ENCODE measurements at places on chromosomes 1 and 21.
A peak's percentile ranks its signal among the peaks of the same experiment; 100 is the strongest.

DNA sequence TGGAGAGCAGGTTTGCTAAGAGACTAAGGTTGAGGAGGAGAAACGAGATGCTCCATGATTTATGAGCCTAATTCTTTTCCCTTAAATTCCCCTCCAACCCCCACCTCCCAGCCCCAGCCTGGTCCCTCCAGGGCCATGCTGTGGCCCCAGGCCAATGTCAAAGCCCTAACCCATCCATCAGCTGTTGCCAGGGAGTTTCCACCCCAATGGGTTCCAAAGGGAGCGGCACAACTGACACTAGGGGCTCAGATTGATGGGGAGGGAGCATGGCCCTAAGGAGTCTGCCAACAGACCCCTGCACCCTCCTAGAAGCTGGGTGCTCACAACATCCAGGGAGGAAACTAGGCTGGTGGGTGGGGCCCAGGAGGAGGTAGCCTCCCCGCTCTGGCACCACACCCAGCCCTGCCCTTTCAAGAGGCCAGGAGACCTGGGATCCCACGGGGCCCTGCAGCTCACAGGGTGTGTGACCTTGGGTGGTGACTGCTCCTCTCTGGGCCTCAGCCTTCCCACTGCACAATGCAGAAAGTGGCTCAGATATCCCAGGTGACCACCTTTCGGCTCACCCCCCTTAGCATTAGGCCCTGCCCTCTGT lies 12.9 kb downstream of the AHDC1 start:
- DNase-seq: no peak

DNA sequence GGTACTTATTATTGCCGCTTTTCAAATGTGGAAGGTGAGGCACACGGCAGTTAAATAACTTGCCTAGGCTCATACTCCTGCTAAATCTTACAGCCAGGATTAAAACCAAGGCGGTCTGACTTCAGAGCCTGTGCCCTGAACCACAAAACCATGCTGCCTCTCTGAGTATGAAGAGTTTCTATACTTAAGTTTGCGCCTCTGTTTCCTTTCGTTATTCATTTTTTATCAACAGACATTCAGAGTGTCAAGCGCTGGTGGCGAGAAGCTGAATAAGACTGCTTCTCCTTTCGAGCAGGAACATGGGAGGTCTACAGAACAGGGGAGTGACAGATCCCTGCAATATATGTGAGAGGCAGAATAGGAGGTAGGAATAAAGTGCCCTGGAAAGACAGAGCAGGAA lies 96.0 kb upstream of the DUSP10 start:
- DNase-seq: peak; percentile 44

DNA sequence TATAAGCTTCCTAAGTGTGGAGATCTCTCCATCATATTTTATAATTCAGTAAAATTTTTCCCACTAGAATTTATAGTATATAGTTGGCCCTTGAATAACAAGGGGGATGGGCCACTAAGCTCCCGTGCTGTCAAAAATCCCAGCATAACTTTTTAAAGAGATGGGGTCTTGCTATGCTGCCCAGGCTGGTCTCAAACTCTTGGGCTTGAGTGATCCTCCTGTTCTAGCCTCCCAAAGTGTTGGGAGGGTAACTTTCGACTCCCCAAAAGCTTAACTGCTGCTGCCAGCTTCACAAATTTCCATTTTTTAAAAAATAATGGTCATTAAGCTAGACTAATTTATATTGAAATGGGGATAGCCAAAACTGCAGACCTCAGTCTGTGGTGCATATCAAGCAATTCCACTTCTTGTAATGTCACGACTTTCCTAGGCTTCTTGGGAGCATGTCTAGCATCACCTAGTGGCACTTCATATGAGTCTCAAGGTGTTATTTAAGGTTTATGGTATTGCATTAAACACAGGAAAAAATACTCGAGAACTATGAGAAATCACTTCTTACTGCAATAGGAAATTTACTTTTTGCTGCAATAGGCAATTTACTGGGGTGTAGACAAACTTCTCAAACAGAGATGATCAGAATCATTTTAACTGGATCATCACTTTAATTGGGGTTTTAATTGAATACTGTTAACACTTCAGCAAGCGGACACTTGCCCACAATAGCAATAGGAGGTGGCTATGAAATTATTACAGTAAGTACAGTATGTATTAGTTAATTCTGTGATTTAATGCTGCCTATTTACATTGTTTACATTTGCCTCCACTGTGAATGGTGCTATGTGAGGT lies 19.3 kb upstream of the ACTA1 start:
- DNase-seq: no peak

- no peak for DNase-seq
These were observed 58.3 kb upstream of the GALNT2 start for GRCh38 chr1:230008721-230009120.

- no peak for DNase-seq
These were observed 10.7 kb upstream of the ZP4 start for GRCh38 chr1:237901299-237901934.

GRCh38 chr1:85818371-85818770 lies 110.1 kb upstream of the ZNHIT6 start:
- DNase-seq: no peak

DNA sequence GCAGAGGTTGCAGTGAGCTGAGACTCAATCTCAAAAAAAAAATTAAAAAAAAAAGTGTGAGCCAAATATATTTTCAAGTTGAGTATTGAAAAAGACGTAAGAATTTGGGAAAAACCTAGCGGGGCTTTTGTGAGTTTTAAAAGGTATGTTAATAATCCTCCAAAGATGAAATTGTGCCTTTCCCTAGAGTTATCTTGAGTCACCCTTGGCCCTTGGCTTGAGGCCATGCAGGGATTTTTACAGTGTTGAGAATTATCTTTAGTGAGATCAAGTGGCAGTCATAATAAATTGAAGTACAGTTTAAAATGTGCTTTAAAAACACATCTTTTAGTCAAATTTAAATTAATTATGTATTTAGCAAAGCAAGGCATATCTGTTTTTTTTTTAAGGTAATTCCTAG lies 32.7 kb downstream of the PPP2R5A start:
- no peak for DNase-seq

DNA sequence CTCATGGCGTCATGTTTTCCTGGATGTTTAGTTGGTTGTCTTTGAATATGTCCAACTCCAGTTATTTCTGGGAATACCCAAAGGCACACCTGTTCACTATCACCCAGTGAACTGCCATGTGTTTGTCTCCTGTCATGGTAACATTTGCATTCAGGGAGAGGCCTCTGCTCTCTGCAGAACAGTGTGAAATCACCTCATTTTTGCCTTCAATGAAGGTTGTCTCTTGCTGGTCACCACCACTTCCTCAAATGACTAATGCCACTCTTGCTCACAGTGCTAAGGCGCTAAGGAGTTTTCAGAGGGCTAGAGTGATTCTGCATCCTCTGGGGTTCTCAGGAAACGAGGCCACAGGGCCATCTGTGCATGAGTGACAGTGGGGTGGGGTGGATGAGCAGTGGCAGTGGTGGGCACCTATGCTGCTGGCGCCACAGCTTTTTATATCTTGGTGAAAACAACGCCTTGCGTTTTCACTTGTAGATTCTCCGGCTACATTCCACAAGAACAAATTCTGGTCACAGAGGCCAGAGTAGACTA lies 60.0 kb upstream of the ATP5PO start:
- DNase-seq: peak; percentile 66

GRCh38 chr1:12384836-12385456 lies 155.1 kb downstream of the VPS13D start:
- DNase-seq: no peak

GRCh38 chr1:246785494-246786111 lies 61.4 kb downstream of the SCCPDH start:
- DNase-seq: no peak

DNA sequence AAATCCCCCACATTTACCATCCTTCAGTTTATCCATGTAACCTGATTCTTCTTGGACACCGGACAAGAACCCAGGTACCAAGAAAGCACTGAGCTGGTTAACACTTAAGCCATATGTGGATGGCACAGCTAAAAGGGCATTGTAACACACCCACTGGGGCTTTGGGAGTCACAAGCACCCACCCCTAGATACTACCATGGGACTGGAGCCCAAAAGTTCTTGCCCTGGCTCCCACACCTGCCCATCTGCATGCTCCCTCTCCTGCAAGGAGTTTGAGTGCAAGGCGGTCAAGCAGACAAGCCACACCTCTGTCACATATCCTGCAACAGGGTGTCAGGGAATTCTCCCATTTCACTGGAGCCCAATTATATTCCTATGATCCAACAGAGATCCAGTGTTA lies 270.1 kb downstream of the USH2A start:
- DNase-seq: no peak

GRCh38 chr1:58528518-58528917 lies 18.0 kb downstream of the OMA1 start:
- no peak for DNase-seq

GRCh38 chr1:83813576-83813975 lies 185.4 kb downstream of the TTLL7 start:
- no peak for DNase-seq

DNA sequence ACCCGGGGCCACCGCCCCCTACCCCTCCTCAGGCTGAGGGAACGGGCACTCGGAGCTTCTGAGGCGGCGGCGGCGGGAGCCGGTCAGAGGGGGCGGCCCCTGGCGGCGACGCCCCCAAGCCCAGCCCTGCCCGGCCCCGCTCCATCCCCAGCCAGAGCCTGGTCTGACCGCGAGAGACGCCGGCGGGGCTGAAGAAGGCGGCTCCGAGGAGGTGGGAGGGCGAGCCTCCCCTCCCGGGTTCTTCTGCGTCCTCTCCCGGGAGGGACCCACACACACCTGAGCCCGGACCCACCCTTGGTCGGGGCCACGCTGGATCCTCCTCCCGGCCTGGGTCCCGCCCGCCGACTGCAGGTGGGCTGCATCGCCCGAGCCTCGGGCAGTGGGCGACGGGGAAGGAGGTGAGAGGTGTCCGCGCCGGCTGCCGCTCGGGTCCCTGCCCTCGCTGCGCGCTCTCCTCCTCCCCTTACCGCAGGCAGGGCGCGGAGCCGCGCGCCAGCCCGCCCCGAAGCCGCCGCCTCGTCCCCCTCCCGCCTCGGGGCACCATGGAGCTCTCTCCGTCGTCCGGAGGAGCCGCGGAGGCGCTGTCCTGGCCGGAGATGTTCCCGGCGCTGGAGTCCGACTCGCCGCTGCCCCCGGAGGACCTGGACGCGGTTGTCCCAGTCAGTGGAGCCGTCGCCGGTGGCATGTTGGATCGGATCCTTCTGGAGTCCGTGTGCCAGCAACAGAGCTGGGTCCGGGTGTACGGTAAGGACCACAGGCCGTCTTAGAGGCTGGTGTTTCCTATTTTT lies at the start of gene RASAL2:
RASAL2 (plus strand) TSS at position 154 of the 788 bp plus-strand sequence; CDS start at position 543, 389 bp downstream.
- DNase-seq: peak; percentile 3

GRCh38 chr1:18542351-18542750 lies 61.6 kb downstream of the KLHDC7A start:
- DNase-seq: no peak

- no peak for DNase-seq
These were observed 11.2 kb downstream of the COL9A2 start for GRCh38 chr1:40305871-40306270.

- DNase-seq: no peak
These were observed 190.5 kb downstream of the GABPA start for GRCh38 chr21:25925064-25925800.

DNA sequence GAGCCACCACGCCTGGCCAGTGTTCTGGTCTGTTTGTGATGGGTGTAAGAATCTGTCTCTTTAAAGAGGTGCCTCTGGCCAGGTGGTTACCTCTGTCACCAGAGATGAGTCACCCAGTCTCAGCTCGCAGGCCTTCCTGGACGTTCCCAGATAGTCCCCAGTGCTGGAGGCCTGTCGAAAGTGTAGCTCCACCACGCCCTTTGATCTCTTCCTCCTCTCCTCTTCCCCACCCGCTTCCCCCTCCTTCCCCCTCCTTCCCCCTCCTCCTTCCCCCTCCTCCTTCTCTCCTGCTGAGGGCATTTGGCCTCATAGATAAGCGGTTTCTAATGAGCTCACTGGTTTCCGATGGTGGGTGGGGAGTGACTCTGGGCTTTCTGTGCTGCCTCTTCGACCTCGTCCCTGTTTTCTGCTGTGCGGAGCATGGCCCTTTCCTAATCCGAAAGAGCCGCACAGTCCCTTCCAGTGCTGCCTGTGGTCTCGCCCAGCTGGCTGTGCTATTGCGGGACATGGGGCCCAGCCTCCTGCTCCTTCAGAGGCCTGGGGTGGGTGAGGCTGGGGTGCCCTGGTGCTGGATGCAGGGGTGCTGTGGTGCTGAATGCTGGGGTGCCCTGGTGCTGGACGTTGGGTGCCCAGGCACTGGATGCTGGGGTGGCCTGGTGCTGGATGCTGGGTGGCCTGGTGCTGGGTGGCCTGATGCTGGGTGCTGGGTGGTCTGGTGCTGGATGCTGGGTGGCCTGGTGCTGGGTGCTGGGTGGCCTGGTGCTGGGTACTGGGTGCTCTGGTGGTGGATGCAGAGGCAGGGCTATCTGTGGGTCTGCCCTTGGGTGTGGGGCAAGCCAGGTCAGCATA lies 19.2 kb downstream of the AGPAT3 start:
- DNase-seq: peak; percentile 39

GRCh38 chr1:170711682-170712081 lies 47.8 kb downstream of the PRRX1 start:
- DNase-seq: no peak
